ENCODE measurements at places on chromosomes 2 and 18. TPM values are rescaled to one million over a fixed set of nuclear protein-coding genes. Genes with fewer than 3 reads are reported as not detected.

The MEIS1 gene
- total RNA-seq: 29.5 TPM

The LOXL3 gene
- 62.8 TPM for total RNA-seq

The RNU2-63P gene
- total RNA-seq: not detected

The C2orf15 gene
- total RNA-seq: 0.12 TPM

The CYP26B1 gene
- total RNA-seq: 2.9 TPM

The NBAS gene
- total RNA-seq: 105 TPM

The LONRF2 gene
- not detected for total RNA-seq

The DRC1 gene
- total RNA-seq: not detected

The VWC2L gene
- total RNA-seq: not detected

The HTR2B gene
- total RNA-seq: 14.8 TPM

The ICOS gene
- not detected for total RNA-seq

The FEV gene
- not detected for total RNA-seq

The UGT1A5 gene
- total RNA-seq: not detected

The DSG4 gene
- total RNA-seq: not detected

The EMILIN1 gene
- total RNA-seq: 319 TPM

The MDH1 gene
- total RNA-seq: 174 TPM

The FOXD4L1 gene
- 0.12 TPM for total RNA-seq

The GALR1 gene
- under 0.01 TPM for total RNA-seq

The PCARE gene
- total RNA-seq: not detected

The NAT8 gene
- total RNA-seq: not detected

The ORMDL1 gene
- 28.5 TPM for total RNA-seq

The BOD1L2 gene
- not detected for total RNA-seq

Data from smooth muscle cell of the coronary artery (primary cell).